Activated CD4-positive, alpha-beta T cell treated with anti-CD3 and anti-CD28 coated beads, Interleukin-2, amount 50 U/mL, for 1 hour (primary cell): ENCODE measurements at places on chromosomes 12 and 14.

GRCh38 chr14:54170301-54170700 is 213.7 kb upstream of the BMP4 start:
- DNase-seq = no peak

DNA sequence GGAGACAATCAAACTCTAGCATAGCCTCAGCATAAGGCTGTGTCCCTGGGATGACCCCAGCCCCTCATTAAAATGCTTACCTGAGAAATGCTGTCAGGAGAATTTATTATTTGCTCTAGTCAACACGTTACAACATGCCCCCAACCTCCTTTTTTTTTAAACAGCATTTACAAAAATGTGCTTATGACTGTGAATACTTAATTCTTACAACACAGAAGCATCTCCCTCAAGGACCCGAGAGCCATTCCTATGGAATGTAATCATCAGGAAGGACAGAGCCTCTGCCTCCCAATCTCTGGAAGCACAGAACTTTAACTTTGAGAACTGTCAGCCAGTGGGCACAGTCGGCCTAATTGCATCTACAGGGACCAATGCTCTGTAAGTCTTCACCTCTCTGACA is 136.6 kb upstream of the OVCH1 start:
- DNase-seq = no peak

GRCh38 chr12:16669756-16670155 is 63.8 kb upstream of the LMO3 start:
- no peak for DNase-seq

DNA sequence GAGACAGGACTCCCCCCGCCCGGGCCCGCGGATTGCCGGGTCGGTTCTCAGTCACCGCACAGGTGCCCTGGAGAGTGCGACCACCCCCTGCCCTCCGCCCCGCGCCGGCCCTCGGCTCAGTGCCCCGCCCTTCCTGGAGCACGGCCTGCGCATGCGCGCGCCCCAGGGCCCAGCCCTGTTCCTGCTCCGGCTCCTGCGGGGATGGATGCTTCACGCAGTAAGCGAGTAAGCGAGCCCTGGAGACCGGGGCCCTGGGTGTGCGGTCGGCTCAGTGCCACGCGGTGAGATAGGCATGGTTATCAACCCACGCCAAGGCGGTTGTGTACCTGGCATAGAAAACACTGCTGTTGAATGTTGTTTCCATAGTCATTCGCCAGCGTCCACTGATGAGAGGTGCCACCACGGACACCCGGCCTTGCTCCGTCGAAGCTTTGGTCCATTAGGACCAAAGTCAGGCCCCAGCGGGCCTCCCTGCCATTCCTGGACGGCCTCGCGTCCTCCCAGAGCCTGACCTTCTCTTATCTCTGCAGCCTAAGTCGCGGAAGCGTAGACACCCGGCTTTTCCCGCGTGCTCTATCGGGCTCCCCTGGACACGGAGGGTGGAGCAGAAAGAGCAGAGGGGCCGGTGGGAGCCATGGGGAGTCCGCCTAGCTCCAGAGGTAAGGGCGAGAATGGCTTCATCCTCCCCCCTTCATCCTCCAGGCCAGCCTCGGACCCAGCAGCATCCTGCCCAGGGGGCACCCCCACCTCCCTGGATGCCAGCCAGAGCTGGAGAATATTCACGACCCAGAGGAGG is 90.6 kb downstream of the PAPOLA start:
- peak; percentile 52 for DNase-seq

- no peak for DNase-seq
These were observed 12.3 kb upstream of the PDE3A start for GRCh38 chr12:20356048-20356447.

- DNase-seq = no peak
These were observed 20.5 kb downstream of the ADAM21 start for GRCh38 chr14:70472253-70473159.

- no peak for DNase-seq
These were observed 172.2 kb downstream of the PTPRO start for GRCh38 chr12:15494329-15495046.

GRCh38 chr14:63513756-63514155 is 29.4 kb downstream of the PPP2R5E start:
- DNase-seq = no peak

- DNase-seq = no peak
These were observed 565.8 kb upstream of the ATP2B1 start for GRCh38 chr12:90274407-90274806.

DNA sequence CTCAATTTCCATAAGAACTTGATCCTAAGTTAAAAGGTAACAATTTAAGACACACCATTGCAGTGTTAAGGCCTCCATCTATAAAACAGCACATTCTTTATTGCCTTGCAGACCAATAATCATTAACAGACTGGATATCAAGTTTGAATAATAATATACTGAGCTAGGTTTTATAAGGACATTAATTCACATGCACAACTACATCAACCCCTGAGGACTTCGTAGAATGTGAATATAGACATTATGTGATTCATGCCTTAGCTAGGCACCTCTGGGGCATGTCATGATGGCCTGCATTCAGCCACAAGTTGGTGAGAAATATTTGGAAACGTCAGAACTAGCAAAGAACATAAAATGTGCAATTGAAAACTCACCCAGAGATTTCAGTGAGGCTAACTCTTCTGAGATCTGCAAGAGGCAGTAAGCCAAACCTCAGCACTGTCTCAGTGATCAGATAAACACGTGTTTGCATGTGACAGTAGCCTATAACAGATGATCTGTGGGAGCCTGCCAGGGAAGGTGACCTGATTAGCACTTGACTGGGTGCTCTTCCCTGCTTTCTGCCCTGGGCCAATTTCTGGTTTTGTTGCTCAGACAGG is 492.2 kb downstream of the FLRT2 start:
- DNase-seq = no peak

GRCh38 chr12:89954259-89954658 is 245.6 kb upstream of the ATP2B1 start:
- DNase-seq = no peak

- no peak for DNase-seq
These were observed 398.5 kb downstream of the LRIG3 start for GRCh38 chr12:58521796-58522195.

GRCh38 chr14:105386581-105387529 is 11.5 kb upstream of the TEX22 start:
- DNase-seq = no peak

- DNase-seq = no peak
These were observed 2.8 kb downstream of the ZFP36L1 start for GRCh38 chr14:68789821-68790643.

- DNase-seq = no peak
These were observed 5.1 kb downstream of the DPPA3 start for GRCh38 chr12:7716381-7716780.
